ENCODE measurements at places on chromosomes 7 and 10. TPM values are rescaled to one million over a fixed set of nuclear protein-coding genes. Genes with fewer than 3 reads are reported as not detected.
A peak's percentile ranks its signal among the peaks of the same experiment; 100 is the strongest.

The SLC13A1 gene
- not detected for total RNA-seq

DNA sequence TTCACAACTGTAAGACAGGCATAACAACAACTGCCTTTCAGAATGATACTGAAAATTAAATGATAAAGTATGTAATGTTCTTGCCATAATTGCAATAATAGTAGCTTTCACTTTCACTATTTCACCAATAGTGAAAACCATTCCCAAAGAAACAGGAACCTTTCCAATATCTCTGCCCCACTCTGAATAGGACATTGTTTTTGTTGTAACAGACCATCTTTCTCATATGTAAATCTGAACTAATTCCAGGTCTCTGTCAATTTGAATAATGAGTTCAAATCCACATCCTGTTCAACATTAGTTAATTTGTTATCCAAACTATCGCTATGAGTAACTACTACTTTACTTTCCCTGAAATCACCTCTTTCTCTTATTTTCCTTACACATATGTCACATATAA, 148.0 kb downstream of the LRRN3 start:
- no peaks in the 10 kb centered on the region for H3K4me1 ChIP-seq
- H3K27ac ChIP-seq = no peak overlapping the region
- H3K4me3 ChIP-seq = no peak overlapping the region
- no peaks in the 10 kb centered on the region for H3K36me3 ChIP-seq
- H3K27me3 ChIP-seq = no peaks in the 10 kb centered on the region

GRCh38 chr7:74633451-74633921, 24.0 kb upstream of the GTF2I start:
- no peak overlapping the region for H3K27ac ChIP-seq
- DNase-seq = no peak
- H3K36me3 ChIP-seq = no peaks in the 10 kb centered on the region
- H3K27me3 ChIP-seq = no peaks in the 10 kb centered on the region
- H3K4me3 ChIP-seq = no peak overlapping the region

- no peak overlapping the region for H3K4me3 ChIP-seq
- no peaks in the 10 kb centered on the region for H3K27me3 ChIP-seq
- no peak overlapping the region for H3K27ac ChIP-seq
- DNase-seq = no peak
- H3K4me1 ChIP-seq = peaks cover 4% of the 10 kb centered on the region
Observed at GRCh38 chr10:119395280-119396007, 147.1 kb downstream of the RGS10 start.

DNA sequence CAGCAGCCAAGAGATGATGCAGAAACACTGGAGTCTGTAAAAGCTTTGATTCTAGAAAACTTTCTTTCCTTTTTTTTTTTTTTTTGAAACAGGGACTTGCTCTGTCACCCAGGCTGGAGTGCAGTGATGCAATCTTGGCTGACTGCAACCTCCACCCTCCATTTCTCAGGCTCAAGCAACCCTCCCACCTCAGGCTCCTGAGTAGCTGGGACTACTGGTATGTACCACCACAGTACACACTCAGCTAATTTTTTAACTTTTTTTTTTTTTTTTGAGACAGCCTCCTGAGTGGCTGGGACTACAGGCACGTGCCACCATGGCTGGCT, 17.0 kb upstream of the BAG3 start:
- H3K27ac ChIP-seq = no peak overlapping the region
- no peaks in the 10 kb centered on the region for H3K36me3 ChIP-seq
- no peaks in the 10 kb centered on the region for H3K4me1 ChIP-seq
- no peaks in the 10 kb centered on the region for H3K27me3 ChIP-seq
- DNase-seq = no peak

DNA sequence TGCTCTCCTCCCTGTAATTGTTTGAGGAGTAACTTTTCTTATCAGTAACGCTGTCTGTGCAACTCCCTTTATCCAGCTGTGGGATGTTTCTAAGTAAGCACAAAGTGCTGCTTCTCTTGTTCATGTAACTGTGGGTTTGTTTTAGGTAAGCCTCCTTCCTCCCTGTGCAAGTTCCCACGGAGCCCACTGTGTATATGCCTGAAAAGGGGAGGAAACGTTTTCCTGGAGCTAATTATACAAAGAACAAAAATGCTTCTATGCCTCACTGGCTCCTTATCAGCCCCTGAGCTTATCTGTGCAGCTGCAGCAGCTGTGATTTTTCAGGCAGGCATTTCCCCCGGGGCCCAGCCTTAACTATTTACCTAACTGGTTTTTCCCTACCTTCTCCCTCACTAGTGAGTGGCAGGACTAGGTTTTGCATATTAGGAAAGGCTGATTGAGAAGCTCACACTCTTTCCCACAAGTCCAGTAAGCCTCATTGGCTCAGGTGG, 593.4 kb upstream of the GHITM start:
- no peaks in the 10 kb centered on the region for H3K4me1 ChIP-seq
- no peak for DNase-seq
- H3K36me3 ChIP-seq = no peaks in the 10 kb centered on the region

- peaks cover 8% of the 10 kb centered on the region for H3K4me1 ChIP-seq
- peaks cover 41% of the 10 kb centered on the region for H3K27me3 ChIP-seq
- no peaks in the 10 kb centered on the region for H3K36me3 ChIP-seq
- H3K4me3 ChIP-seq = peak overlapping the region; percentile 24
- H3K27ac ChIP-seq = no peak overlapping the region
Observed at GRCh38 chr7:108001764-108002725, 916 bp downstream of the LAMB1 start.

DNA sequence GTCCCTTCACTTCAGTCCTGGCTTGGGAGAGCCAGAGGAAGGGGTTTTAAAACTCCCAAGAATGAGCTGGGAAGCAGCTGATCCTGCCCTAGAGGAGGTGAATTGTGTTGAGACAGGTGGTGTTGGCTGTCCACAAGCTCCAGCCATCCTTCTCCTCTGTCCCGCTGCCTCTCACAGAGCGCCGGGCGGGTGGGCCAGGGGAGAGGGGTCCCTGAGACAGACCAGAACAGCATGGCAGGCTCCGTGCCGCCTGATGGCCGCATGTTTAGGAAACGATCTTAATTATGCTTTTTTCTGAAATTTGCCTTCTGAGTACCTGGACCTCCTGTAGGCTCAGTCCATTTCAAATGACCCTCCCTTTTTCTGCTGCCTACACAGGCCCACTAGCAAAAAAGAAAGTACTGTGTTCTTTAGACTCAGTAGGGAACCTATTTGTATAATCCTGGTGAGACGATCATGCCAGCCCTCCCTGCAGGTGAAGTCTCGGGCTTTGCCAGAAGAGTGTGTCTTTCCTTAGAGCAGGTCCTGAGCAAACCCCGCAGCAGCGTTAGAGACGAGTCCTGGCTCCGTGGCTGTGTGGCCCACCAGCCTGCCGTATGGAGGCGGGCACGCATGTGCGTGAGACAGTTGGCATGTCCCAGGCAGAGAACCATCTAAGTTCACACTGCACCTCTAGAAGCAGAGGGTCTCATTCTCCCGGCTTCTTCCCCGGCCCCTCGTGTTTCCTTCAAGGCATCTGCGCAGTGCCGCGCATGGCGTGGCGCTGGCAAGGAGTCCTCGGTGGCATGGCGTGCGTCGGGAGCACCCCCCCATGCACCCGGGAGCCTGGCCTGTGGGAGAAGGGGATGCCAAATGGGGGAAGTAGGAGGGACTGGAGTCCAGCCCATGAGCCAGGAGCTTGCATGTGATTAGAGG, 26.3 kb upstream of the PWWP2B start:
- H3K27ac ChIP-seq = no peak overlapping the region
- H3K4me1 ChIP-seq = no peaks in the 10 kb centered on the region
- H3K36me3 ChIP-seq = no peaks in the 10 kb centered on the region
- no peak for DNase-seq

DNA sequence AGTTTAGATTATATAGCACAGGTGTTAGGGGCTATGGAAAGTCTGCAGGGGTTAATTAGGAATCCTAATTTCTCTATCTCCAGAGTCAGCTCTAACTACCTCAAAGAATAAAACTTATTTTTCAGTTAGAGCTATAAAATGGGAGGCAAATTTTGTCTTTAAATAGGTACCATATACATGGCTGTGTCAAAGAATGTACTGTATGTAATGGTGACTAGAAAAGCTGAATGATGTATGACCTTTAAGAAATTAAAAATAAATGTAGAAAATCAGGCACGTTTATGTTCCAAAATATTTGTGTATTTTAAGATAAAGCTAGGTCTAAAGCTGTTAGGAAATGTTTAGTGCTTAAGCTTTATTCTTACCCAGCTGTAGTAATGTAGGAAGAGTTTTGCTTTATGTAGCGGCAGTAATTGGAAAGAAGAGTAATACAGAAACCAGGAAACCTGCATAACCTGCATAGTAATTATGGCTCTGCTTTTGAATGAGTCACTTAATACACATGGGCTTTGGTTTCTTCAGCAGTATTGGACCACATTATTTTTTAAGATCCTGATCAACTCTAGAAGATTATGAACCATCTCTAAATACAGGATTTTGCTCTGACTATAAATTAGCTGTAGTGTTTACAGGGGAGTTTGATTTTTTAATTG, 85.0 kb downstream of the KMT2E start:
- no peak overlapping the region for H3K4me3 ChIP-seq
- H3K36me3 ChIP-seq = peaks cover 54% of the 10 kb centered on the region
- no peaks in the 10 kb centered on the region for H3K4me1 ChIP-seq
- DNase-seq = no peak

- no peaks in the 10 kb centered on the region for H3K4me1 ChIP-seq
- no peaks in the 10 kb centered on the region for H3K27me3 ChIP-seq
- H3K4me3 ChIP-seq = no peak overlapping the region
Observed at GRCh38 chr7:156169474-156170370, 357.5 kb upstream of the SHH start.

DNA sequence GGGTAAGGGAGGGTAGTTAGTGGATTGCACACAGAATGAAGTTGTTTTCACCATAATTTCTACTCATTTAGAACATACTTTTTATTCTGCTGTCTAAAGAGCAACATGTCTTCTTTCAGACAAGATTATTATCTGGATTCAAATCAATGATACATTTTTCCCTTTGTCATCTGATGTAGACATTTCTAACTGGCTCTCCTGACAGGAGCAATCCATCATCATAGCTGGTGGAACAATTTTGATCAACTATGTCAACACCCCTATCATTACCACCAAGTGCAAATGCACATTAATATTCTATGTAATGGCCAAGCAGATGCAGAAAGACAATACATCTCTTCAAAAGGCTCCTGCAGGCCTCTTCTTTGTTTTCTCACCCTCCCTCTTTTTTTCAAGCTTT, 672.9 kb upstream of the LRRTM3 start:
- H3K4me3 ChIP-seq = no peak overlapping the region
- H3K27ac ChIP-seq = no peak overlapping the region
- H3K4me1 ChIP-seq = no peaks in the 10 kb centered on the region
- H3K36me3 ChIP-seq = no peaks in the 10 kb centered on the region

GRCh38 chr7:50214771-50215170, 89.7 kb upstream of the IKZF1 start:
- no peaks in the 10 kb centered on the region for H3K27me3 ChIP-seq
- no peak for DNase-seq
- no peak overlapping the region for H3K4me3 ChIP-seq

DNA sequence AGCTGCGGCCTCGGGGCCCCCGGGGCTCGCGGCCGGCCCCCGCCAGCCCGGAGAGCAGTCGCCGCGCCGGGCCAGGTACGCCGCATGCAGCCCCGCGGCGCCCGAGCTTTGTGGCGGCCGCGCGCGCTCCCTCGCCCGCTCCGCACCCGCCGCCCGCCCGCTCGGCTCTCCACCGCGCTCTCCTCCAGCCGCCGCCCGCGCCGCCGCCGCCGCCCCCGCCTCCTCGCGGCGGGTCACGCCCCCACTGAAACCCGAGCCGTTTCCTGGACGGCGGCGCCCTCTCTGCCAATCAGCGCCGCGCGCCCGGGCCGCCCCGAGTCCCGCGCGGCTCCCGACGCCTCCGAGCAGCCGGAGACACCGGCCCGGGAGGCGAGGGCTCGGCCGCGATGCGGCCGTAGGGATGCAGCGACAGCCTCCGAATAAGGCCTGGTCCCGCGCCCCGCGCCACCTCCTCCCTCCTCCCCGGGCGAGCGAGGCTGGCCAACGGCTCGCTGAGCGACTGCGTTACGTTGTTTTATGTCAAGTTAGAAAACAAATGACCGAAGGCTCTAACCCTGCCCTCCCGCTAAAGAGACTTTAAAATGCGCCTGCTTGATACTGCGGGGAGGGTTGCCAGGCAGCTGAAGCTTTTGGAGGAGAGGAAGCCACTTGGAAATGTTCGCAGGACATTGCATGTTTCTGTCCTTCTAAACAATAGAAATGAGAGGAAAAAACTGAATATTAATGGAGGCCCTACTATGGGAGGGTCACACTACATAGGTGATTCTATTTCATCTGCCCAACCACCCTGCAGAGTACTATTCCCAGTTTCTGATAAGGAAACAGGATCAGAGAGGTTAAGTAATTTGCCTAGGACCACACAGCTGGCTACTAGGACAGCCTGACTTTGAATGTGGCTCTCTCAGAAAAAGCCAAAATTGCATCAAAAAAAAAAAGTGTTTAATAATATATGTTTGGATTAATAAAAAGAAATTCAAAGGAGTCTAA, at the start of gene FGFR2:
Gene FGFR2 (minus strand): TSS at position 182 of the 987 bp plus-strand sequence. CDS start 4,627 bp downstream, outside the sequence.
- no peaks in the 10 kb centered on the region for H3K36me3 ChIP-seq
- DNase-seq = no peak
- H3K27me3 ChIP-seq = peaks cover 41% of the 10 kb centered on the region
- peak within 1 kb of the TSS; percentile 21 for H3K4me3 ChIP-seq
- H3K27ac ChIP-seq = no peak within 1 kb of the TSS
- no peaks in the 10 kb centered on the region for H3K4me1 ChIP-seq

DNA sequence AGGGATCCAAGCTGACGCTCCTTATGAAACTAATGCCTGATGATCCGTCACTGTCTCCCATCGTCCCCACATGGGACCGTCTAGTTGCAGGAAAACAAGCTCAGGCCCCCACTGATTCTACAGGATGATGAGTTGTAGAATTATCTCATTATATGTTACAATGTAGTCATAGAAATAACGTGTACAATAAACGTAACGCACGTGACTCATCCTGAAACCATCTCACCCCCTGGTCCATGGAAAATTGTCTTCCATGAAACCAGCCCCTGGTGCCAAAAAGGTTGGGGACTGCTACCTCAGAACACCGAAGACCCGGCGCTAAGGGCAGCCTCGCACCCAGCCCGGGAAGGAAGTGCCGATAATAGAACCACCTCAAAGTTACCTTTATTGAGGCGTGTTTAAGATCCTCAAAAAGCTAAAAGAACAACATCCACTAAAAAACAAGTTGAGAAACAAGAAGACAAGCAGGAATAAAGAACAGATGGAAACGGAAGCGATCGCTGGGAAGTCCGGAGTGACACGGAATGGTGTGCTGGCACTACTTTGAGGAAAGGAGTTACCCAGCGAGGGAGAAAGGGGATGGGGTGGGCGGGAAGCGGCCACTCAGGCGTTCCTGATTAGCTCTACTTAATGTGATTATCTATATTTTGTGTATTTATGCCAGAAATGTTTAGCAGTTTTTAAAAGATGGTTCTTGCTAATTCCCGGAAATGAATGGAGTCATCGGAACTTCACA, 50.1 kb upstream of the PRKAR1B start:
- no peak overlapping the region for H3K27ac ChIP-seq
- DNase-seq = no peak
- H3K4me1 ChIP-seq = no peaks in the 10 kb centered on the region
- no peak overlapping the region for H3K4me3 ChIP-seq
